ENCODE measurements at places on chromosomes 6 and 20. TPM values are rescaled to one million over a fixed set of nuclear protein-coding genes. Genes with fewer than 3 reads are reported as not detected.

Gene PACRG
- 0.81 TPM for total RNA-seq

Gene ADGRF5
- total RNA-seq: not detected

Gene MOG
- total RNA-seq: not detected

Gene ISM1
- 0.87 TPM for total RNA-seq

Gene COL19A1
- total RNA-seq: not detected

Gene AHCY
- total RNA-seq: 16.9 TPM

Gene NRSN1
- not detected for total RNA-seq

Gene TNF
- 34.2 TPM for total RNA-seq

Gene NRN1
- not detected for total RNA-seq

All from CD4-positive, alpha-beta T cell (primary cell).